ENCODE measurements at places on chromosomes 1 and 21.

GRCh38 chr1:107532318-107532717 lies 391.5 kb downstream of the NTNG1 start:
- no peak for DNase-seq

DNA sequence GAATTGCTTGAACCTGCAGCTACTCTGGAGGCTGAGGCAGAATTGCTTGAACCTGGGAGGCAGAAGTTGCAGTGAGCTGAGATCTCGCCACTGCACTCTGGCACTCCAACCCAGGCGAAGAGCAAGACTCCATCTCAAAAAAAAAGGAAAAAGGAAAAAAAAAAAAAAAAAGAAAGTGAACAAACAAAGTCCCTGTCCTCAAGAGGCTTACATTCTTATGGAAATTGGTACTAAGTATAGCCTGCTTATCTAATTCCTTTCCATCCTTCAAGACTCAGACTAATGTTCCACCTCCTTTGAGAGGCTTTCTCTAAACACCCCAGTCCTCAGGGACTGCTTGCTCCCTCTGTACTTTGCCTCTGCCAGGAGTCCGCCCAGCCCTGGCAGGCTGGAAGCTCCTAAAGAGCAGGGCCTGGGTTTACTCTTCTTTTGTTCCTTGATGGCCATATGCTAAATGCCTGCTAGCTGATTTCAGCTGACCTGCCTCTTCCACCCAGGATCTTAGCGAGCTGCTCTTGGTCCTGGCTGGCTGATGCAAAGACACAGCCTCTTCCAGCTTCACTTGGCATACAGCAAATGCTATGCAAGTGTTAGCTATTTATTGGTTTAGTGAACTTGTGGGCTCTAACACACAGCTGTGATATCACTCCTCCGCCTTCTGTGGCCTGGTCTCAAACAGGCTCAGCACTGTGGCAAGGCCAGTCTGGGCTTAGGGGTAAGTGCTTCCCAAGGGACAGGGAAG lies 9.8 kb downstream of the SLC9A1 start:
- no peak for DNase-seq

GRCh38 chr1:160496334-160496733 lies 26.7 kb downstream of the SLAMF6 start:
- no peak for DNase-seq

DNA sequence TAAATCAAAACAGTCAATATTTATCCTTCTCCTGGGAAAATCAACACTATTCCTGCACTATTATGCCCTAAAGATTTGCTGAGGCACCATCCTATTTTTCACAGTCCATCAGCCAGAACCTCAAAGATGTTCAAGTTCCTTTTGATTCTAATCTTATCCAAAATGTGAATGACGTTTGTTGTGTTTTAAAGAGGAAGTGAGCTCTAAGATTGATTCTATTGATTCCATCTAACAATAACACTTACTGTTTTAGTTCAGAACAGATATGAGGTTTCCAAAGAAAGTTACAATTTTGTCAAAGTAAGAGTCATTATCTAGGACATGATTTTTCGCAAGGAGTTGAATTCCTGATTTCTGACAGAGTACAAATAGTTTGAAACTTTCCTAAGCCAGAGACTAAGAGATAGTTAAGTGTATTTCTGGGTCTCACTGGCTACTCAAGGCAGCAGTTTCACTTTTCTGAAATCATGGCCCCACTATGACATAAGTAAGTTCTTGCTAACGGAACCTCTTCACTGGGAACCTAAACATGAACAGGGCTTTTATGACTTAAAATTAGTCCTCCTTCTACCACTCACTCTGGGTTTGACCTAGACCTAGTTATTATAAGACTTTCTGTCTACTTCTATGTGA lies 84.7 kb downstream of the LHX9 start:
- DNase-seq = no peak

DNA sequence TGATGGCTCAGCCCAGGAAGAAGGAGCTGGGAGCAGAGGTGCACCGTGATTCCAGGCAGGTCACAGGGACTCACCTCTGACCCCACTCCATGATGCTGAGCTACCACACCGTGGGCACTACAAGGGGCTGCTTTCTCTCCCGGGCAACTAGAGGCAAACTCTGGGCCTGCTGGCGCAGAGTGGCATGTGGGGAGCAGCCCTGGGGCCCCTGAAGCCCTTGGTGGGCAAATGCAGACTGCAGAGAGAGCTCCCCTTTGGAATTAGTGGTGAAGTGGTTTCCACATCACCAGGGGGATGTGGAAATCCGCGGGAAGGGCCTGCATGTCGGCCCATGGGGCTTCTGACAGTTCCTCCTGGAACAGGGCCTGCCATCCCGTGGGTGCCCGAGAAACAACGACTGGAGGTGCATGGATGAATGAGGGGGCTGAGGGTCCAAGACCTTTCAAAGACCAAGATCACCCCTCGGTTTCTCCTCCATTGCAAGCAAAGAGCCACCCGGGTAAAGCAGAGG lies 11.8 kb upstream of the MMEL1 start:
- no peak for DNase-seq
